ENCODE measurements at places on chromosomes 2 and 18.

DNA sequence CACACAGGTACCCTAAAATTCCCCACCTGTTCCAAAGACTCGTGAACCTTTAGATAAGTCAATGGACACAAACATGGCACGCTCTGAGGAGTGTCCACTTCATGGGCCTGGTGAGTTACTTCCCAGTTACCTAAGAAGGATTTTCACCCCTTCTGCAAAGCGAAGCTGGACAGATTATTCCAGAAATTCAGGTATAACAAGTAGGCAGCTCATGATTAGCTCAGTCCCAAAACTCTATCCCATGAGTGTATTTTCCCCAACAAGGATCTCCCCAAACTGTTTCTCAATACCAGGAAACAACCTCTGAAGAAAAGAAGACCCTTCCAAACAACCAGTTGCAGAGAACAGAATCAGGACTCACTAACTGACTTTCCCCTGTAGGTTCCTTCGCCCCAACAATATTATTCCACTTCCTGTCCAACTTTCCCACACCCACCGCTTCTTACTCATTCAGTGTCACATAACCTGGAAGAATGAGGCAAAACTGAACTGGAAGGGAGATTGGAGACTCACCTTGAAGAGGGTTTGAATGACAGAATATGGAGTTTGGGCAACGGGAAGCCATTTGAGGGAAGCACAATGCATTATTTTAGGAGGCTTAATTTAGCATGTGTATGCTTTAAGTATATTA, 120.1 kb downstream of the ANTXR1 start:
- no peak for DNase-seq

DNA sequence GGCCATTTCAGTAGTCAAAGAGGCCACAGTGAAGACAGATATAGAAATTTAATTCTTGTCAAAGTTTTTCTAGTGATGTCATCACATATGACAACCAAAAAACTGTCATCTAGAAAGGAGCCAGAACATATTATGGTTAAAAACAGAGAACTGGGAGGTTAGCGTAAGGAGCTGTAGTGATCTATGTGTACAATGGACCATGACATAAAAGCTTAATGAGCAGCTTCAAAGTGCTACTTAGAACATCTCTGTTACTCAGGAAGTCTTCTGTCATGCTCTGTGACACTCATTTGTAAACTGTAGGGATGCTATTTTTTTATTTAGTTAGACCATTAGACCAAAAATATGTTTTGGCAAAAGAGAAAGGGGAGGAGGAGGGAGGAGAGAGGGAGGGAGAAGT, 57.3 kb downstream of the CMPK2 start:
- no peak for DNase-seq

DNA sequence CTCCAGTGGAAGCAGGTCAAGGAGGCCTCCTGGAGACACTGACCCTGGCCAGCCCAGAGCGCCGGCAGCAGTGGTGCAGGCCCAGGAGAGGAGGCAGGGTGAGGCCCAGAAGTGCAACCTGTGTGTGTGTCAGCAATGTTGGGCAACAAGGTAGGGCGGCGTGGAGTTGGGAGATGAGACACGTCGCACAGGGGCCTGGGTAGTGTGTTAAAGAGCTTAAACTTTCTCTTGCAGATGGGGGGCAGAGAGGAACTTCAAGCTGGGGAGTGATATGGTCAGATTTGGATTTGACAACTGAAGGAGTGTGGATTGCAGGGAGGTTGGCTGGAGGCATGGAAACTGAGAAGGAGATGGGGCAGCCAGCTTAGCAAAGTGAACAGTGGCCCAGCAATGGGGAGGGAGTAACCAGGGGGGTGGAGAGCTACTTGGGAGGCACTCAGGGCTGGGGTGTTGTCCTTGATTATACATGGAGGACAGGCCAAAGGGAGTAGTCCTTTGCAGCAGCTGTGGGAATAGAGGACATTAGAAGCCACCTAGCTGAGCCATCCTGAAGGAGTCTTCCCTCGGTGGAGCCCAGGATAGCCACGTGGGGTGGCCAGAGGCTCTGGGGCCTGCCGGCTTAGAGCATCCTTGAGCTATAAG, 278.6 kb upstream of the HS6ST1 start:
- no peak for DNase-seq

- no peak for DNase-seq
Observed at GRCh38 chr2:8028036-8028435, 653.8 kb upstream of the ID2 start.

DNA sequence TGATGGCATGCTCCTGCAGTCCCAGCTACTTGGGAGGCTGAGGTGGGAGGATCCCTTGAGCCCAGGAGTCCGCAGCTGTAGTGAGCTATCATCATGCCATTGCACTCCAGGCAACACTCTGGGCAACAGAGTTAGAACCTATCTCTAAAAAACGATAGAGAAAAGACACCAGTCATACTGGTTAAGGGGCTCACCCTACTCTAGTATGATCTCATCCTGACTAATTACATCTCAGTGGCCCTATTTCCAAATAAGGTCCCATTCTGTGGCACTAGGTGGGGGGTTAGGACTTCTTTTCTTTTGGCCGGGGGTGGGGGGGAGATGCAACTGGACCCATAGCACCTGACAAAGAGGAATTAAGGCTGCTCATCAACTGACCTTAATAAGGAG, 163.2 kb upstream of the NCK2 start:
- no peak for DNase-seq

Measured in brain microvascular endothelial cell (primary cell).